Endothelial cell (in vitro differentiated cells): ENCODE measurements at places on chromosomes 4 and X. TPM values are rescaled to one million over a fixed set of nuclear protein-coding genes. Genes with fewer than 3 reads are reported as not detected.

BGN gene
- 393 TPM for total RNA-seq

LRCH2 gene
- 3.7 TPM for total RNA-seq

USP26 gene
- not detected for total RNA-seq

FTHL17 gene
- total RNA-seq: not detected

TEX13B gene
- total RNA-seq: not detected
